ENCODE measurements at places on chromosomes 2 and 18. TPM values are rescaled to one million over a fixed set of nuclear protein-coding genes. Genes with fewer than 3 reads are reported as not detected.

DNA sequence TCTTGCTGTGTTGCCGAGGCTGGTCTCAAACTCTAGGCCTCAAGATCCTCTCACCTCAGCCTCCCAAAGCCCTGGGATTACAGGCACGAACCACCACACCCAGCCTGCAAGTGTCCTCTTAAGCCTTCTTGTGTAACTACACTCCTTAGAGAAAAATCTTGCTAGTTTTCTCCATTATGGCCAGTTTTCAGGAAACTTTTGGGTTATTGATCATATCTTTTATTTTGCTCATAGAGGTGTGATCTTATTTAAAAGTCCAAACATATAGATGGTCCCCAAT, 2.4 kb downstream of the SOCS6 start:
- DNase-seq, result no peak

- DNase-seq, result peak; percentile 87
Measured at GRCh38 chr2:8677646-8678592, 3.9 kb upstream of the ID2 start.

Gene IL1RL1
- total RNA-seq, result 0.50 TPM

Gene HJURP
- 5.8 TPM for total RNA-seq

DNA sequence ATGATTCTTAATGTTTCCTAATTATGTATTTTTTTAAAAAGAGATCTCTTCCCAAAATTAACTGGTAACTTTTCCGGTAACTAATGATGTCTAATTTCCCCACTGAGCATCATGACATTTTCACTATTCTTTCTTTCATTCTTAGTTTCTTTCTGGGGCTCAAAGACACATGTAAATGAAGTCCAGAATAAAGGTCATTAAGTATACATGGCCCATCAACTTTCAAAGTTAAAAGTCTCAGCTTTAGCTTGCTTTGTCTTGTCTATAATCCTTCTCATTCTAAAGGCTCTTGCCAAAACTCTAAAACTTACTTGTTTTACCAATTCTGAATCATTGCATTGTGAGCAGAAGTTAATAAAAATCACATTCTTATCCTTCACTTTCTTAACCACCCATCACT, 53.6 kb downstream of the ASXL2 start:
- DNase-seq, result no peak

GRCh38 chr2:98936353-98937351, 627 bp upstream of the CRACDL start:
- DNase-seq, result no peak

DNA sequence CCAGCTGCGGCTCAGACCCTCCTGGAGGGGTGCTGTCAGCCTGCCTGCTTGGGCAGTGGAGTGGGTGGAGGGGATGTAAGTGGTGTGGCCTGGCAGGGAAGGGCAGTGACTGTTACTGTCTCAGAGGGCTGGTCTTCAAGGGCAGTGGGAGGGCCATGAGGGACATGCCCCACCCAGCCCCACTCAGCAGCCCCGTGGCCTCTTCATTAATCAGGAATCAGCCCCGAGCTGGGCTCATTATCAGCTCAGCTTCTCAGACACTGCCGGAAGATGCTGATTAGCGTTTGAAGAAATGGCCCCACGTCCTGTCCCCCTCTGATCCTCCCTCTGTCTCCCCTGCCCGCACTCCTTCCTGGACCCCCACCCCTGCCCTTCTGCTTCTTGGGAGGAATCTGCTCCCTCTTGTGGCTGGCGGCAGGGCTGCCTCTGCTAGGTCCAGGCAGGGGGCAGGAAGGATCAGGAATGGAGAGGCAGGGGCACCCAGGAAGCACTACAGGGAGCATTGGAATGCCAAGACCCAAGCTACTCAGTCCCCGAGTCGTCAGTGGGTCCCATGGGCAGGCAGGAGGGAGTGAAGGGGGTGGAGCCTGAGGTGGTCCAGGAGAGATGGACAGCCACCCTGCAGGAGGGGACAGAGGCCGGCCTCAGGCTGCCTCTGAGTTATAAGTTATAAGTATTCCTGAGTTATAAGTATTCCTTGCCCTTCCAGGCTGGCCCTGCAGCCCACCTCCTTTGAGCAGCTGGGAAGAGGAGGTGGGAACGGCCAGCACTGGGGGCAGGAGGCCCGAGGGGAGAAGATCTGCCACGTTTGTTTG, 7.0 kb downstream of the ASIC4 start:
- peak; percentile 56 for DNase-seq

Gene ST8SIA3
- not detected for total RNA-seq

DNA sequence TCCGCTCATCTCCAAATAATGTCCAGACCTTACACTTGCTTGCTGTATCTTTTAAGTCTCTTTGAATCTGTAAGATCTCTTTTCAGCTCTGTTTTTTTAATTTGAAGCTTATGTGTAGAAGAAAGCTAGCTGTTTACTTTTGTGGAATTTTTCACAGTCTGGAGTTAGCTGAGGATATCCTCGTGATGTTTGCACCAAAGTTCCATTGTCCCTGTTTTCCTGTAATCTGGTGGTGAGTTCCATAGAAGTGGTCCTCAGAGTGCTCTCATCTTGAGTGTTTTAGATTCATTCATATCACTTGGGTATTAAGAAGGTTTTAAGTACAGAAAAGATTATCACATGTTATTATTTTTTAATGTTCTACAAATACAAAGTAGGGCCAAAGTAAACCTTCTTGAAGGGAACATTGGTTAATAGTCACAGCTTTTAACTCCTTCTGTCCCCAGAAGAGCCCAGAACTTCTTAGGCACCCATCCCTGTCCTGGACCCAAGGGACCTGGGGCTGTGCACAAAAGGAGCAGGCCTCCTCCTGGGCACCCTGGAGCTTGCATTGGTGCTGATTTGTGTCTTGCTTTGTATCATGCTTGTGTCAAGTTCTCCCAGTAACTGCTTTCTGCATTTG, 15.0 kb downstream of the MLPH start:
- DNase-seq, result peak; percentile 30

Gene RNF25
- total RNA-seq, result 26.7 TPM
